Left lobe of liver (tissue), 2 donors: ENCODE measurements at places on chromosomes 6 and 20. TPM values are rescaled to one million over a fixed set of nuclear protein-coding genes. Genes with fewer than 3 reads are reported as not detected.

- no peak for DNase-seq
These were observed 41.3 kb downstream of the CARMIL1 start for GRCh38 chr6:25320459-25320858.

The RAB32 gene
- total RNA-seq = 13.6 TPM

The NKX2-2 gene
- total RNA-seq = not detected

The MDFI gene
- total RNA-seq = not detected

DNA sequence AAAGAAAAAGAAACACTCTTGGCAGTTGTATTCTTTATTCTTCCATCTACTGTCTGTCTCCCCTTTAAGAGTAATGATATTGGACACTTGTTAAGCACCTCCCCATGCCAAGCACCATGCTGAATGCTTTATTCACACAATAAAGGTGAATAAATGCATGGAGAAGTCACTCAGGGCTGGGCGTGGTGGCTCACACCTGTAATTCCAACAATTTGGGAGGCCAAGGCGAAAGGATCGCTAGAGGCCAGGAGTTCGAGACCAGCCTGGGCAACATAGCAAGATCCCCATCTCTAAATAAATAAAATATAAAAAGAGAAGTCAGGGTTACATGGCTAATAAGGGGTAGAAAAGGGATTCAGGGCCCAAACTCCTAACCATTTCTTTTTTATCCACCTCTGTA is 32.1 kb downstream of the CEP250 start:
- no peak for DNase-seq

DNA sequence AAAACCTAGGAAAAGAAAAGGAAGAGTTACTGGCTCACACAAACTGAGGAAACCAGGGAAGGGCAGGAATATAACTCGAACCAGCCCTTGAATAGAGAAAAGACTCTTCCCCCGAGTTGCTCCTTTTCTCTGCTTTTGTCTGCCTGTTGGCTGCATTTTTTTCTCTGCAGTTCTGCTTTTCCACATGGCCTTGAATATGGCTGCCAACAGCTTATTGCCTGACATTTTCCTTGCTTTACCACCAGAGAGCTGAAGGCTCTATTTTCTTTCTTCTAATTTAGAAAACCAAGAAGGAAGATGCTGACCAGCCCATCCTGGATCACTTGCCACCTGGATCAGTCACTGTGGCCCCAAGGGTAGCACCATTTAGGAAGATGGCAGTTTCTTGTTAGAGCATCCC is 164.8 kb upstream of the MAN1A1 start:
- DNase-seq = no peak

- no peak for DNase-seq
These were observed 64.7 kb downstream of the AK9 start for GRCh38 chr6:109626311-109626710.

DNA sequence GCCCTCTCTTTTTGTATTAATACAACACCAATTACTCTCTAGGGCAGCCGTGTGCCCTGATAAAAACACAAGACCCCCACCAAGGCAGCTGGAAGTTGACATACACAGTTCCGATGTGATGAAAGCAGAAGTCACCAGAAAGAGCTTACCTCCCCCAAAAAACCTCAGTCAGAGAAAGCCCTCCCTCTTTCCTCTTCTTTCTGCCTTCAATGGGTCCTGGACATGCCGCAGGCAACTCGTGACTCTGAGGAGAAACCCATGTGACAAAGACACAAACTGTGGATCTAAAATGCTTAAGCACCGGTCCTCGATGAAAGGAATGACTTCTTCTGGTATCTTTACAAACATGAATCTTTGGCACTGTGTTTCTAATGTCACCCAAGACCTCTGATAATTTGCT is 117.7 kb upstream of the CCDC28A start:
- no peak for DNase-seq
